SIG-M5 (cell line): ENCODE measurements at places on chromosomes 5 and 9.

GRCh38 chr9:134778841-134779411 is 101.7 kb upstream of the FCN2 start:
- DNase-seq: no peak

DNA sequence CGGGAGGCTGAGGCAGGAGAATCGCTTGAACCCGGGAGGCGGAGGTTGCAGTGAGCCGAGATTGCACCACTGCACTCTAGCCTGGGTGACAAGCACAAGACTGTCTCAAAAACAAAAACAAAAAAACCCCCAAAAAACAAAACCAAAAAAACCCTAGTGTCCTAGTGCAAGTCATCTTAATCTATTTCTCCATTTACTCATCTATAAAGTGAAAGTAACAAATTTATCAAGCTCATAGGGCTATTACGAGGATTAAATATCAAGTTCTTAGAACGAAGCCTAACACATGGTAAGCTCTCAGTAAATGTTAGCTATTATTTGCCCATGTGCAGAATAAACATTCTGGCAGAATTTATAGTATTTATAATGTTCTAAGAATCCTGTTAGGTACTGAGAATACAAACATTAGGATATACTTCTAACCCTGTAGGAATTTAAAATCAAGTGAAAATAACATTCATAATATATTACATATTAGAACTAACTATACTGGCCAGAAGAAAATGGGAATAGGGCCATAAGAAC is 45.0 kb downstream of the GOLPH3 start:
- no peak for DNase-seq

GRCh38 chr5:108361239-108361638 is 20.7 kb downstream of the FBXL17 start:
- no peak for DNase-seq

DNA sequence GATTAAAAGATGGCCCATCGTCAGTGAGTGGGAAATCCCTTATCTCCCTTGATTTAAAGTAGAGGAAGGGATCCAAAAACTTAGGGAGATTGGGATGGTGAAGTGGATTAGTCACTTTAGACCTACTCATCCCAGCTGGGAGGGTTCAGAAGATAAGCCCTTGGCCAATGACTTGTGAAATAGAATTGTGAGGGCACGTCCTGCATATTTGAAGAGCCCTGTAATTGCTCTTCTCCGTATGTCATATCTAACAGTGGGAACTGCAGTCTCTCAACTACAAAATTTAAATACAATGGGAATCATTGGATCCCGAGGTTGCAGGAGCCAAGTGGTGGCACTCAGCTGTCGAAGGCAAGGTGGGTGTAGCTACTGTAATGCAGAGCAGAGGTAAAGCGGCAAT is 65.4 kb upstream of the C9orf72 start:
- no peak for DNase-seq

GRCh38 chr9:116204252-116204882 is 50.8 kb downstream of the PAPPA start:
- DNase-seq: no peak

GRCh38 chr5:154369682-154370081 is 76.1 kb upstream of the SAP30L start:
- DNase-seq: no peak

DNA sequence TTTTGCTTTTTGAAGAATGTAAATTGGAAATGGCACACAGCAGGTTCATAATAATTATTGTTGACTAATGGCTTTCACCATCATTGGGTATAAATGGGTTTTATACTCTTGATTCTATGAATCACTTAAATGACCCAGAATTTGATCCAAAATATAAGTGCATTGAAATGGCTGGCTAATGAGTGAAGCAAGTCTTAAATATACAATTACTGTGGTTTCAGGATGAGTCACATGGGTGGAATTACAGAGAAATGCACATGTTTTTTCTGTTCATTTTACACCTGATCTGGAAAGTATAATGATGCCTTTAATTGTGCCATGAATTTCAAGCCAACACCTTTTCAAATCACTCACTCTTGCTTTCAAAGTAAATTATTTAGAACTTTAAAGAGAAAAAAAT is 380.8 kb upstream of the CD180 start:
- no peak for DNase-seq

- DNase-seq: no peak
These were observed 53.0 kb downstream of the NUP214 start for GRCh38 chr9:131178382-131178781.

- no peak for DNase-seq
These were observed 485.1 kb upstream of the PAPPA start for GRCh38 chr9:115668521-115668920.

DNA sequence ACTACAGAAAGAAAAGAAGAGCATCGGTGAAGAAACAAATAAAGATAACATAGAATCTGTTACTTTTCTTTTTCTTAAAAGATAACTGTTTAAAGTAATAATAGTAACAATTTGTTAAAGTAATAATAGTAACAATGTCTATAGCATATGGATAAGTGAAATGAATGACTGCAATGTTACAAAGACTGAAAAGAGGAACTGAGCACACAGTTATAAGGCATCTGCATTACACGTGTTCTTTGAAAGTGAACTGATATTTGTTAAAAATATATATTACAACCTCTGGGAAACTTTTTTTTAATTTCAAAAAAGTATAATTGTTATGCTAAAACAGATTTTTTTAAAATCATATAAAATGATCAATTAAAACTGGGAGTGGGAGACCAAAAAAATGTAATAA is 88.4 kb upstream of the FST start:
- DNase-seq: no peak

DNA sequence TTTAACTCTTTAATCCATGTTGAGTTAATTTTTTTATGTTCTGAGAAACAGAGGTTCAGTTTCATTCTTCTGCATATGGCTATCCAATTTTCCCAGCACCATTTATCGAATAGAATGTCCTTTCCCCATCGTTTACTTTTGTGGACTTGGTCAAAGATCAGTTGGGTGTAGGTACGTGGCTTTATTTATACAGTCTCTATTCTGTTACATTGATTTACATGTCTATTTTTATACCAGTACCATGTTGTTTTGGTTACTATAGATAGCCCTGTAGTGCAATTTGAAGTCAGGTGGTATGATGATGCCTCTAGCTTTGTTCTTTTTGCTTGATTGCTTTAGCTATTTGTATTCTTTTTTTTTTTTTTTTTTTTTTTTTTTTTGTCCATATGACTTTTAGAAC is 462.0 kb downstream of the HTR1A start:
- DNase-seq: no peak

- DNase-seq: no peak
These were observed 25.6 kb downstream of the RRAGA start for GRCh38 chr9:19074836-19075235.

DNA sequence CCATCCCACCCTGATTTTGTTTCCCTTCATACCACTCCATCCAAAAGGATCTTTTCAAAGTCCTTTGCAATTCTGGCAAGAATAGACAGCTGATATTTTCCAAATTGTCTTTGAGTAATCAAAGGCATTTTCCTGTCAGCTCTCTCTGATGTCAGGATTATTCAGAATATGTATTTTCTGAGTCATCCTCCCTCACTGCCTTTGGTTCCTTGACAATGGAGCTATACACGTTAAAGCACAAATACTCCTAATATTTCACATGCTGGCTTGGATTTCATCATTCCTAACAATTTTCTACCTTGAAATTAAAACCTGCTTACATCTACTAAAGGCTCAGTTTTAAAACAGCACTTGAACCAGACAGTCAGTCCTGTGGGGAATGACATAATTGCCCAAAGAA is 379.4 kb downstream of the GADD45G start:
- no peak for DNase-seq

DNA sequence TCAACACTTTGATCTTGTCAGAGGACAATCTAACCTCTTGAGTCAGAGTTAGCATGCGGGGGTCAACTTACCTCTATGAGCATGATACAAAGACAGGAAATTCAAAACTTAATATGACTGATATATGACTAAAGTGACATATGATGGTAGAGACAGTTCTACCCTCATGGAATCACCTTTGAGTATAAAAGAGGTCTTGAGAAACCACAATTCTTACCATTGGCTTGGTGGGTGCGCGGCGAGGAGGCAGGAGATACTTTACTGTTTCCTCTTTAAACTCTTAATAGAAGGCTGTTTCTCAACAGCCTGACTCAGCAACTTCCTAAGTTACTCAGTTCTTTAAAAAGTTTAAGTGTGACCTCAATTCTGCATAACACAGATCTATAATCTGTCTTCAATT is 372.8 kb downstream of the KIAA0825 start:
- no peak for DNase-seq

DNA sequence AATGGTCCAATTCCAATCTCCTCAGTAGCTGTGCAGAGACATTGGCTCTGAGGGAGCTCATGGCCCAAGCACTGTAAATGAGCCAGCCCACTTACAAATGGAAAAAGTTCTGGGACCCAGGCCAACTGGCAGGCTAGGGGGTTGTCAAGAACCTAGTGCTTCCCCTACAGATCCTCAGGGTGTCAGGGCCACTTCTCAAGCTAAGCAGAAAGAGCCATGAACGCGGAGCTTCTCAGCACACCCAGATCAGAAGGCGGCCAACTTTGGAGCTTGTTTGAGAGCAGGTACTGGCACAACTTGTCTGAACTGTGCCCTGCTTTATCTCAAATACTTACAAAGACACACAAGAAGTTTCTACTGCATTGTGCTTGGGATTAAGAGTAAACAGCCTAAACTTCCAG is 17.5 kb downstream of the TLE1 start:
- no peak for DNase-seq

DNA sequence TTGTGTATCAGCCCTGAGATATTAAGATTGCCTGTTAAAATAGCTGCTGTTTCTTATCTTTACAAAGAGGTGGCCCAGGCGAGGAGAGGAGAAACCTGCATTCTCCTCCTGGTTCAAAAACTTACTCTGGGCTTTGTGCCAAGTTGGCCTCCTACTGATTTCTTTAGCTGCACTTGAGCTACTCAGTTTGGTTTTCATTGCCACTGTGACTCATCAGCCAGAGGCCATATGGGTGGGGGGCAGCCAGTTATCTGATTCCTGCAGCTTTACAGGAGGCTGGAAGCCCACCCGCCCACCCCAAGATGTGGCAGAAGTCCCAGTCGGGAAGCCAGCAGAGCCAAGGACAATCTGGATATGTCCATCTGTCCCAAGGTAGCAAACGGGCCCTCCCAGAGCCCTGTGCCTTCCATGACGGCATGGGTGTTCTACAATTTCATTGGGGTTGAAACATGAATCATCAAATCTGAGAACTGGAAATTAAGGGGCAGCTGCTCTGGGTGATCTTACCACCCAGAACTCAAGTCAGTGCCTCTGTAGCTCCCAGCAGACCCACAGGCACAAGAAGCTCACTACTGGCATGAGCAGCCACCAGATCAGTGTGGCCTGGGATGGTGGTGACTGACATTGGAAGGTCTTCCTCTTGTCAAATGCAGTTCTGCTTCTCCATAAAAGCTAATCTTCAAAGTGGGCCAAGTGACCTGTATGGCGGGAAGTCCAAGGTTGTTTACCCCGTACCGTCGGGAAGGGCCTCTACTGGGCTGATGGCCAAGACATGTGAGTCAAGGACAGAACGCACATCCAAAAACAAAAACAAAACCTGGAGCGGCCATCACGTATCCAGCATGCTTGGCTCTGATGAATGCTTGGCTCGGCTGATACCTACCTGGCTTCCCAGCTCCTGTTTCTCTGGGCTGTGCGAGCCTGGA is 15.6 kb downstream of the FCN2 start:
- DNase-seq: no peak

DNA sequence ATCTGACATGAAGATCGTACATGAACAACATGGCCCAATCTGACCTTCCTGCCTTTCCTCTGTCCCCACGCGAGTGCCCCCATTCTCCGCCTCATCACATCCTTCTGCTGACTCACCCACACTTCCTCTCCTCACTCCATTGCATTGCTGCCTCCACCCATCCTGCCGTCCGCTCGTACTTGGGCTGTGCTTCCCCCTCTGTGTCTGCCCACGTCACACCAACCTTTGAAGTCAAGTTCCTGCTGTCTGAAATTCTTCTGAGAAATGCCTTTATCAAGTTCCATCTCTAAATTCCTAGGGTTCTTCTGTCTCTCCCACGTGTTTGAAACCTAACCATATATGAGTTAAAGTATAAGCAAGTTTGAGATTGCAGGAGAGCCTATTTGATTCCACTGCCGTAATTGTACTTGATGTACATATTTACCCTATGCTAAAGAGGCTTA is 18.0 kb upstream of the STARD4 start:
- DNase-seq: peak; percentile 61

GRCh38 chr9:136754626-136755301 is 3.3 kb downstream of the LCN8 start:
- DNase-seq: no peak

DNA sequence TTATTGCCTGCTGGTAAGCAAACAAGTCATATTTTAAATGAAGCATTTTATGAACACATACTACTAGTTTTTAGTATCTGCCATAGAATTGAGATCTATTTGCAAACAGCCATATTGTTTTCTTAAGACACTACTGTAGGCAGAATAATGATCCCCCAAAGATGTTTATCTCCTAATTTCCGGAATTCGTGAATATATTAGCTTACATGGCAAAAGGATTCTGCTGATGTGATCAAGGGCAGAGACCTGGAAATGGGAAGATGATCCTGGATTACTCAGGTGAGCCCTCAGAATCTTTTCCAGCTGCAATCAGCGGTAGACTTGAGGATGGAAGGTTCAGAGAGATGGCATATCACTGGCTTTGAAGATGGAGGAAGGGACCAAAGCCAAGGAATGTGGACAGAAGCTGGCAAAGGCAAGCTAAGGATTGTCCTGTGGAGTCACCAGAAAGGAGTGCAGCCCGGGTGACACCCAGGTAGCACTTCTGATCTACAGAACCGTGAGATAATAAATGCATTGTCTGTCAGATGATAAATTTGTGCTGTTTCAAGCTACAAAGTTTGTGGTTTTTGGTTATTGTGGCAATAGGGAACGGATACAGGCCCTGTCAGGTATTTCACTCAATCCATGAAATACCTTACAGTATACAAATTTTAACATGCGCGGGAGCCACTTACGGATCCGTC is 1.0 kb upstream of the ERCC6L2 start:
- DNase-seq: no peak

DNA sequence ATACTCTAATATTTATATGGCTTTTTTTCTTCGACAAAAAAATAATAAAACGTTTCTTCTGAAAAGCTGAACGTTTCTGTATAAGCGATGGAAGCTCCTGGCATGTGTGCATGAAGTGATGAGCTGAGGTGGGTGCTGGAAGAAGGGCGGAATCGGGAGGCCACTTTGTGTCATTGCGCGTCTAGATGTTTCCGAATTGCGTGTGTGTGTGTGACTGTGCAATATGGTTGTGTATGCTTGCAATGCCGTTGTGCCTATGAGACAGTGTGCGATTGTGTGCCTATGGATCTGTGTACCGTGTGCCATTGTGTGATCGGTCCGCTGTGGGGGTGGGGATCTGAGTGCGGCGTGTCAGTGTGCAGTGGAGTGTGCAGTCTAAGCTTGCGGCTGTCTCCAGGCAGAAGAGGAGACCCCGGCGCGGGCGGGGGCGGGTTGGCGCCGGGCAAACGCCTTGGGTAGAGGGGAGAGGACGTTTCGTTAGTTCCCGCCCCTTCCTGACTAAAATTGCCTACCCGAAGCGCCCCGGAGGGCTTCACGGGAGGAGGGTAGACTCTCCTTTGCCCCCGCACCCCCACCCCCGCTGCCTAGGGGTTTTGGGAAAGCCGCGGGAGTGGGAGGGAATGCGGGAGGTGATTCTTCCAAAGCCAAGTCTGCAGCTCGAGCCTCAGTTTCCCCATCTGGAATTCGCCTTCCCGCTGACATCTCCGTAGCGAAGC is 24.2 kb downstream of the PCDHGC5 start:
- DNase-seq: no peak

- DNase-seq: no peak
These were observed 818.2 kb downstream of the TLR4 start for GRCh38 chr9:118522093-118523028.
